ENCODE measurements at places on chromosomes 12 and 14.
A peak's percentile ranks its signal among the peaks of the same experiment; 100 is the strongest.

DNA sequence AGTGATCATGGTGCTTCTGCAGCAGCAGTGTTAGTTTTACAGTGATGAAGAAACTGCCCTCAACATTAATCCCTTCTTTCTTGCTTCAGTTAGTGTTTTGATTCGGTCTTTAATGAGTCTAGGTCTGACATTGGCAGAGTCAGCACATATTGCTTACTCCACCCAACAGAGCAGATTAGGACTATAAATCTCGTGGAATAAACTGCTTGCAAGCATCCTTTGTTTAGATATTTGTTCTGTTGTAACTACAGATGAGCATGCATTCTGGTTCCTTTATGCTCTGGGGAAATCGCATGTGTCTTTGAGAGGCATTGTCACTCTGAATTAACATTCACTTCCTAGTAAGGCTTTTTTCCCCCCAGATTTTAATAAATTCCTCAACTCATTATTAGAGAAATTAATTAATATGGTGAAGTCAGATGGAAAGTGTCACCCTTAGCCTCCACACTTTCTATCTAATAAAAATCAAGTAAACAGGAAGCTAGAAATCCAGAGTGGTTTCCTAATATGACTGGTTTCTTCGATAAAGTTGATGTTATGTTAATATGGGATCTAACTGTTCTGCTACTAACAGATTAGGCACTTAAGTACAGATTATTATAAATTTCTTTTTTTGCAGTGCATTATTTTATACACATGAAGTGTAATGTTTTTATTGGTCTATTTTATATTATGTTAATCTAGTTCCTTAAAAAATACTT lies 86.2 kb upstream of the SSTR1 start:
- DNase-seq = no peak

GRCh38 chr12:84077679-84078078 lies 834.9 kb downstream of the SLC6A15 start:
- no peak for DNase-seq

- no peak for DNase-seq
Measured at GRCh38 chr12:59393506-59393905, 202.3 kb upstream of the SLC16A7 start.

GRCh38 chr14:95482627-95483308 lies 33.7 kb downstream of the SYNE3 start:
- no peak for DNase-seq

GRCh38 chr14:21192875-21193535 lies 37.1 kb upstream of the OR5AU1 start:
- no peak for DNase-seq

- DNase-seq = no peak
Measured at GRCh38 chr12:20366776-20367409, 1.4 kb upstream of the PDE3A start.

GRCh38 chr14:22980672-22981089 lies 1.7 kb downstream of the AJUBA start:
- DNase-seq = peak; percentile 50

GRCh38 chr12:126966498-126966897 lies 1300.5 kb upstream of the TMEM132C start:
- no peak for DNase-seq
